ENCODE measurements at places on chromosomes 2 and 18.

DNA sequence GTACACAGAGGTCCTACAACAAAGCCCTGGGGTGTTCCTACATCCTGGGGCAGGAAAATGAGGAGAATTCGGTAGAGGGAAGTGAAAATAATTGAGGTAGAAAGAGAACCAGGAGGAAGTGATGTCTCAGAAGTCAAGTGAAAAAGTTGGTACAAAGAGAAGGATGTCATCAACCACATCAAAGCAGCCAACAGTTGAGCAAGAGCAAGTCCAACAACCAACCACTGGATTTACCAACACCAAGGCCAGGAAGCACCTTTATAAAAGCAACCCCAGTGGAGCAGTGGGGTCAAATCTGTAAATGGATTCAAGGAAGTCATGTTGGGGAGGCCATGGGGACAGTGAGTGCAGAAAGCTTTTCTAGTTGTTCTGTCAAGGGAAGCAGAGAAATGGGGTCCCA is 360.4 kb downstream of the ZNF516 start:
- DNase-seq: no peak

- no peak for DNase-seq
Measured at GRCh38 chr2:3603536-3604206, 8.8 kb downstream of the COLEC11 start.

GRCh38 chr18:51716277-51716676 is 518.8 kb upstream of the MEX3C start:
- no peak for DNase-seq

- no peak for DNase-seq
Measured at GRCh38 chr2:150282771-150283371, 204.6 kb downstream of the RND3 start.

GRCh38 chr2:203016716-203017115 is 2.0 kb downstream of the NBEAL1 start:
- DNase-seq: no peak

Data from glutamatergic neuron (in vitro differentiated cells).